ENCODE measurements at places on chromosomes 2 and 18. TPM values are rescaled to one million over a fixed set of nuclear protein-coding genes. Genes with fewer than 3 reads are reported as not detected.

DNA sequence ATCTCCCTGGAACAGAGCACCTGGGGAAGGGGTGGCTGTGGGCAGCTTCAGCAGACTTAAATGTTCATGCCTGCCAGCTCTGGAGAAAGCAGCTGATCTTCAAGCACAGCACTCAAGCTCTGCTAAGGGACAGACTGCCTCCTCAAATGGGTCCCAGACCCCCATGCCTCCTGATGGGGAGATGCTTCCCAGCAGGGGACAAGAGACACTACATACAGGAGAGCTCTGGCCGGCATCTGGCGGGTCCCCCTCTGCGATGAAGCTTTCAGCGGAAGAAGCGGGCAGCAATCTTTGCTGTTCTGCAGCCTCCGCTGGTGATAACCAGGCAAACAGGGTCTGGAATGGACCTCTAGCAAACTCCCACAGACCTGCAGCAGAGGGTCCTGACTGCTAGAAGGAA, 294.8 kb downstream of the RND3 start:
- H3K27ac ChIP-seq: no peak overlapping the region
- no peak for DNase-seq
- H3K4me3 ChIP-seq: no peak overlapping the region
- H3K36me3 ChIP-seq: no peaks in the 10 kb centered on the region

The EIPR1 gene
- 18.2 TPM for total RNA-seq

DNA sequence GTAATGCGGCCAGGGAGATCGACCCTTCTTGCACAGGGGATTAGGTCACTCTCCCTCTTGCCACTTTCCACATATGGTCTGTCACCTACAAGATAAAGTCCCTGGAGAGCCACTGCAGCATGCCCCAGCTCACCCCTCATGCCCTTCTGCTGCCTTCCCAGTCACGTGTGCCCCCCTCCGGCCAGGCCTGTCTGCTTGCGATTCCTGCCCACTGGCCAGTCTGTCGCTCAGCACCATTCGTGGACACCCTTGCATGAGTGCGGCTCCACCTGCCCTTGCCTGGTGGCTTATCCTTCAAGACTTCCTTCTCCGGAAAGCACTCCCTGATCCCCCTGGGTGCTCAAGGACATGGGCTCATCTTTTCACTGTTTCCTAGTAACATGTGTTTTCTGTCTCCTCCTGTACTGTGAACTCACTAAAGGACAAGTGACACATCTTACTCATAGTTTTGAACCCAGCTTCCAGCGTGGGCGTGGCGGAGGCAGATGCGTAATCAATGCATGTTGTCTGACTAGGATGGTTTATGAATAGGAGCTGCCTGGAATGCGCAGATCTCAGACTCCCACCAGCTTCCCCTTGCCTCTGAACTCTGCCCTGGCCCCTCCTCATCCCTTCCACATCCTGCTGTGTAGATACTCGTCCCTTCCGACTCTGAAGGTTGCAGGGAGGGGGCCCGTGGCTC, 7.8 kb upstream of the NT5DC4 start:
- DNase-seq: no peak
- no peak overlapping the region for H3K4me3 ChIP-seq
- H3K27me3 ChIP-seq: no peaks in the 10 kb centered on the region
- H3K4me1 ChIP-seq: peaks cover 10% of the 10 kb centered on the region
- H3K36me3 ChIP-seq: no peaks in the 10 kb centered on the region

GRCh38 chr2:192465141-192465540, 270.4 kb upstream of the TMEFF2 start:
- no peaks in the 10 kb centered on the region for H3K4me1 ChIP-seq
- H3K4me3 ChIP-seq: no peak overlapping the region
- H3K27me3 ChIP-seq: no peaks in the 10 kb centered on the region

The EGR4 gene
- total RNA-seq: not detected

The SLC1A4 gene
- 10.3 TPM for total RNA-seq

The CCDC178 gene
- total RNA-seq: not detected

GRCh38 chr2:46431481-46432235, 47.7 kb upstream of the TMEM247 start:
- H3K27ac ChIP-seq: no peak overlapping the region
- no peak overlapping the region for H3K4me3 ChIP-seq
- DNase-seq: no peak

DNA sequence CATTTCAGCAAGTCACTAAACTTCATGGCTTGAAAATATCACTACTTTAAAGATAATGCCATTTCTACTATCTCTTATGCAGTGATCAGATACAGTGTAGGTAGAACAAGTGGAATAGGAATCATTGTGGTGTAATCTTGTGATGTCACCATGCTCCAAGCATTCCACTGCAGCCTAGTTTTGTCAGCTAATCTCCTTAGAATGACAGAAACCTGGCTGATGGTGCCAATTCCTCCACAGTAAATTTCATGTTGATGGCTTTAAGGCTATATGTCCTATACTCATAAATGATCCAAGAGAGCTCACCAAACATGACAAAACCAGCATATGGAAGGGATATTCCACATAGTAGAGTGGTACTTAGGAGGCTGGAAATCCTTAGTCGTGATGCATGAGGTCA, 184.9 kb downstream of the PDE1A start:
- no peaks in the 10 kb centered on the region for H3K4me1 ChIP-seq
- H3K27ac ChIP-seq: no peak overlapping the region
- no peaks in the 10 kb centered on the region for H3K27me3 ChIP-seq
- no peaks in the 10 kb centered on the region for H3K36me3 ChIP-seq

GRCh38 chr18:32934201-32934600, 161.4 kb upstream of the KLHL14 start:
- no peaks in the 10 kb centered on the region for H3K4me1 ChIP-seq
- DNase-seq: no peak
- no peaks in the 10 kb centered on the region for H3K36me3 ChIP-seq
- H3K27me3 ChIP-seq: no peaks in the 10 kb centered on the region
- no peak overlapping the region for H3K27ac ChIP-seq

GRCh38 chr18:56575819-56576663, 62.4 kb downstream of the TXNL1 start:
- H3K4me1 ChIP-seq: no peaks in the 10 kb centered on the region
- no peak overlapping the region for H3K27ac ChIP-seq
- no peaks in the 10 kb centered on the region for H3K27me3 ChIP-seq
- no peak overlapping the region for H3K4me3 ChIP-seq

The INO80D gene
- total RNA-seq: 40.2 TPM

GRCh38 chr2:84855731-84856130, 25.2 kb downstream of the TRABD2A start:
- peaks cover 11% of the 10 kb centered on the region for H3K36me3 ChIP-seq
- H3K4me1 ChIP-seq: peaks cover 98% of the 10 kb centered on the region
- H3K27me3 ChIP-seq: no peaks in the 10 kb centered on the region
- H3K27ac ChIP-seq: peak overlapping the region; percentile 53
- DNase-seq: no peak
- no peak overlapping the region for H3K4me3 ChIP-seq

The IL36A gene
- total RNA-seq: not detected

DNA sequence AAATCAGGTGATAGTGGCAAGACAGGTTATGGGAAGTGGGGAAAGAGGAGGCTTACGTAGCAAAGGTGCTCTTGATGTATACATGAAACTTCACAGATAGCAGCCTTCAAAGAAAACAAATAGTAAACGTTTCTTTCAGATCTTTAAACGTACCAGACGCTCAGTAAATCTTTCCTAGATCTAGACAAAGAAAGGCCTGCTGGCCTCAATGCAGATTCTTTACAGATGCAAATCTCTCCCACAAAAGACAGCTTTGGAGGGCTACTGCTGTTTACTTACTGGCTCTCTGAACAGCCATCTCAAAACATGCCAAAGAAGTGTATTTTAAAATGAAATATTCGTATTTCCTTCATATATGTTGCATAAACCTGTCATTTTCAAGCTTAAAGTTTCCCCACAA, 1279.9 kb upstream of the NRXN1 start:
- no peak overlapping the region for H3K27ac ChIP-seq
- H3K4me3 ChIP-seq: no peak overlapping the region
- no peaks in the 10 kb centered on the region for H3K27me3 ChIP-seq
- H3K36me3 ChIP-seq: no peaks in the 10 kb centered on the region
- H3K4me1 ChIP-seq: no peaks in the 10 kb centered on the region
- DNase-seq: no peak
